Testis (tissue), 5 donors: ENCODE measurements at places on chromosomes 4 and X.
A peak's percentile ranks its signal among the peaks of the same experiment; 100 is the strongest.

DNA sequence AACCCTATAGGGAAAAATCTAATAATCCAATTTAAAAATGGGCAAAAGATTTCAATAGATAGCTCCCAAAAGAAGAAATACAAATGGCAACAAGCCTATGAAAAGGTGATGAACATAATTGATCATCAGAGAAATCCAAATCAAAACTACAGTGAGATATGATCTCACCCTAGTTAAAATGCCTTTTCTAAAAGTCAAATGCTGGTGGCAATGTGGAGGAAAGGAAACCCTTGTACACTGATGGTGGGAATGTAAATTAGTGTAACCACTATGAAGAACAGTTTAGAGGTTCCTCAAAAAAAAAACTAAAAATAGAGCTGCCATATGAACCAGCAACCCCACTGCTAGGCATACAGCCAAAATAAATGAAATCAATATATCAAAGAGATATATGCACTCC, 44.5 kb downstream of the STPG2 start:
- no peak for DNase-seq

GRCh38 chr4:178275671-178276360, 833.6 kb upstream of the AGA start:
- DNase-seq, result peak; percentile 30

DNA sequence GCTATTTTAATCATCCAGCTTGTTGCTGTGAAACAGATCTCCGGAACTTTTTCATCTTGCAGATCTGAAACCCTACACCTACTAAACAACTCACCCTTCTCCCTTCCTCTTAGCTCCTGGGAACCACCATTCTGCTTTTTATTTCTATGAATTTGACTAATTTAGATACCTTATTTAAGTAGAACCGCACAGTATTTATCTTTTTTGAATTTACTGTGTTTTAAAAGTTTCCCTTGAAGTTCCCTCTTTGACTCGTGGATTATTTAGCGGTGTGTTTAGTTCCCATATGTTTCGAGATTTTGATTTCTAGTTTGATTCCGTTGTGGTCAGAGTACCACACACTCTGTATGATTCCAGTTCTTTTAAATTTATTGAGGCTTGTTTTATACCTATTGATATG, 44.6 kb downstream of the EIF2S3 start:
- no peak for DNase-seq

DNA sequence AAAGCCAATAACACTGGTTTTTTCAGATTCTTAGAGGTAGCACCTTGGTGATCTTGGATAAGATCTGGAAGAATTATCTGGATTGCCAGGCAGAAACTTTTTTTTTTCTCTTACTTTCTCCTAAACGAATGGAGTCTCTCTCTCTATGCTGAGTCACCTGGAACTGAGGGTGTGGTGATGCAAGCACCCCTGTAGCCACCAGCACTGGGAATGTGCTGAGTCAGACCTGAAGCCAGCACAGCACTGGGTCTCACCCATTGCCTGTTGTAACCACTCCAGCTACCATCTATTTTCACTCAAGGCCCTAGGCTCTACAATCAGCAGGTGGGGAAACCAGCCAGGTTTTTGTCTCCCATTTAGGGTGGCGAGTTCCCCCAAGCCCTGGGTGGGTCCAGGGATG, 923.8 kb downstream of the RAPGEF2 start:
- DNase-seq, result no peak

DNA sequence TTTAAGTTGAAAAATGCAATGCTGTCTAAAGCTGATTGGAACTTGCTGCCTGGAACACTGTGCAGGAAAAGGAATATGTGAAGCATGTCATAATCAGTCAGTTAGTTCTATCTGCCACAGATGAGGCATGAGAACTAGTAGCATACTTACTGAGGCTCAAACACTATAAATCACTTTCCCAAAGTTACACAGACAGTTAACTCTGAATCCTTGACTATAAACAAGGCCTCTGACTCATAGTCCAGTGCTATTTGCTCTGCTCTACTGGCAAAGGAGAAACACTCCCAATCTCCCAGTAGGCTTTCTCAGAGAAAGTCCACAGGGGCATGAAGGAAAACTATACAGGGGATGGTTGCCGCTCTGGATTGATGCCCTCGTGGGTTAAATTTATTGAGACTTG, 2078.4 kb upstream of the TENM3 start:
- DNase-seq, result no peak

DNA sequence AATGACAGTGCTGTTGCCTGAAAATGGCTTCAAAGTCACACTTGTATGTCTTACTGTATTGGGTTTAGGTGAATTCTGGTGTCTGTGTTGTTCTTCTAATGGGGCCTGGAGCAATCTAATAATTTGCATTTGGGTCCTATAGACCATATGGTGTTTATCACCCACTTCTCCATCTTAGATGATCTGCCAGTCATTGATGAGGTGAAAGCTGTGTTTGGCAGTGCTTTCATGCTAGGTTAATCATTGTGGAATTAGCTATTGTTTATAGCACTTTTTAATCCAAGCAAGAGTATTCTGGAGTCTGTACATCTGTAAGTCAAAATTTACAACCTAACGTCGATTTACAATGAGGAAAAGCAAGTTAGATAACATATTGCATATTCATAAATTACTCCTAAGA, 572.2 kb upstream of the MAGEB2 start:
- DNase-seq, result no peak
